Activated naive CD4-positive, alpha-beta T cell treated with anti-CD3 and anti-CD28 coated beads, Interleukin-2, amount 50 U/mL, for 16 hours (primary cell): ENCODE measurements at places on chromosomes 6 and 20.

- no peak for DNase-seq
Observed at GRCh38 chr20:40945754-40946450, 82.7 kb upstream of the TOP1 start.

DNA sequence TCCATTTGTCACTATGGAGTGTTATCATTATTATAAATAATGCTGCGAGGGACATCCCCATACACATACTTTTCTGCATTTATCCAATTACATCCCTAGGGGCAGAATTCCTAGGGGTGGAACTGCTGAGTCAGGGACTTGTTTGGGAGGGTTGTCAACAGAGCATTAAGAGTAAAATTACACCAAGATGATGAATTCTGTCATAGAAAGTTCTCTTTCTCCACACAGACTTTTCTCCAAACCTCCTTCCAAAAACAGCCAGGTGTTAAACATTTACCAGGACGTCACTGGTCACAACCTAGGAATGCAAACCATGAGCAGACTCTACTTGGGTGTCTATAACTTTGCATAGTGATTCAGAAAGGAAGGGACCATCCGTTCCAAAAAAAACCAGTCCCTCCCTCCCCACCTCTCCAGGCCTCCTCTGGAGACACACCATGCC, 95.5 kb downstream of the PRND start:
- no peak for DNase-seq

DNA sequence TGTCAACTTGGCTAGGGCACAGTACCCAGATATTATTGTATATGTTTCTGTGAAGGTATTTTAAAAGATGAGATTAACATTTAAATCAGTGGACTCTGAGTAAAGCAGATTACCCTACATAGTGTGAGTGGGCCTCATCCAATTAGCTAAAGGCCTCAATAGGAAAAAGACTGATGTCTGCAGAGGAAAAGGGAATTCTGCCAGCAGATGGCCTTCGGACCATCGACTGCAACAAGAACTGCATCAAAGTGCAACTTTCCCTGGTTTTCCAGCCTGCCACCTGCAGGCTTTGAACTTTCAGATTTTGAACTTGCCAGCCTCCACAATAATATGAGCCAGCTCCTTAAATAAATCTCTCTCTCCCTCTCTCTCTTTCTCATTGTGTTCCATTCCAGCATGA, 80.5 kb downstream of the IMPG1 start:
- no peak for DNase-seq

- no peak for DNase-seq
Observed at GRCh38 chr6:81985191-81985590, 232.7 kb upstream of the TENT5A start.

GRCh38 chr6:6486595-6486994, 101.9 kb upstream of the LY86 start:
- DNase-seq: no peak

- DNase-seq: no peak
Observed at GRCh38 chr6:34901930-34902329, 12.9 kb downstream of the ANKS1A start.

- no peak for DNase-seq
Observed at GRCh38 chr6:150024646-150025155, 631 bp downstream of the RAET1L start.

DNA sequence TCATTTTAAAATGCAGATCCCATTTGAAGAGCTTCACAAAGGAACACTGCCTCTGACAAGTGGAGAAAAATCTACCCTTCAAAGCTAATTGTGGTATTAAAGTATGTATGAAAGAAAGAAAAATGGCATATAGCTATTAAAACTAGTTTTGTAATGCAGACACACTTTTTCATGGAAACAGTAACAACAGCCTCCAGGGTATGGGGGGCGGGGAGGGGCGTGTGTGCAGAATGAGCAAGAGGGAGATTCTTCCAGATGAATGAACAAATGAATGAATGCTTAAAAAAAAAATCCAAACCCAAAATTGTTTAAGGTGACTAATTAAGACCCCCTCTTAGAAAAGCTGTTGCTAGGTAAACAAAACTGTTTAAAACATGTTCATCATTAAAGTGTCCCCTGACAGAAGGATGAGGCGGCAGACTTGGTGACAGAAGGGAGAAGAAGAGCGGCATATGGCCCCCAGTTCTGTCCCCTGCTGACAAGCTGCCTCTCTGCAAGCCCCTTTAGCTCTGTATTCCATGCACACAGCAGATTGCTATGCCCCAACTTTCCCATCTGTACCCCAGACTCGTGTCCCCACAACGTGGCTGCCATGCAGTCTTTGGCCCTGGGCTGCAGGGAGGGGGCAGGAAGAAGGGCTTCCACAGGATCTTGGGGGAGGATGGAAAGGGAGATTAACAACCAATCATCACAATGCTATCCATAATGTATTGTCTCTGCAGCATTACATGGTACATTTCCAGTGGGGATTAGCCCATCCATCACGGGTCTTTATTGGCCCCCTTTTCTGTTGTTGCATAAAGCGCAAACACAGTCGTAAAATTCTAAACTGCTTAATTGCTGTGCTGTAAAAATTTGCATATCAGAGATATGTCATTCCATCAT, 108.4 kb upstream of the OLIG3 start:
- DNase-seq: no peak

DNA sequence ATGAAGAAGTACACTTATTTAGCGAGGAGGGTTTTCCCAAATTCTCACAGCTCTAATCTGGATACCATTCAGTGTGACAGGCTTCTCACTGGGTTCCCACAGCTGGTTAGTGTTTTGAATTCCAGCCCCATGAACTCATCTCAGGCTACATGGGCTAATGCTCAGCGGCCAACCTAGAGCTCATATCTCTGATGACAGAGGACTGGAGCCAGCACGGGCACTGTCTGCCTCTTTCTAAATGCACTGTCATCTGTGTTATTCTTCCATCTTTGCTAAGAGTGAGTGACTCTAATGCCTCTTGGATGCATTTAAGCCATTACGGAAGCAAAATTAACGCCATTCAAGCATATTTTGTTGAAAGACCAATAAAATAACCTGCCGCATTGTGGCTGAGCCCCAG, 308.9 kb upstream of the JAG1 start:
- DNase-seq: no peak

- no peak for DNase-seq
Observed at GRCh38 chr6:117506907-117507306, 24.4 kb downstream of the DCBLD1 start.

DNA sequence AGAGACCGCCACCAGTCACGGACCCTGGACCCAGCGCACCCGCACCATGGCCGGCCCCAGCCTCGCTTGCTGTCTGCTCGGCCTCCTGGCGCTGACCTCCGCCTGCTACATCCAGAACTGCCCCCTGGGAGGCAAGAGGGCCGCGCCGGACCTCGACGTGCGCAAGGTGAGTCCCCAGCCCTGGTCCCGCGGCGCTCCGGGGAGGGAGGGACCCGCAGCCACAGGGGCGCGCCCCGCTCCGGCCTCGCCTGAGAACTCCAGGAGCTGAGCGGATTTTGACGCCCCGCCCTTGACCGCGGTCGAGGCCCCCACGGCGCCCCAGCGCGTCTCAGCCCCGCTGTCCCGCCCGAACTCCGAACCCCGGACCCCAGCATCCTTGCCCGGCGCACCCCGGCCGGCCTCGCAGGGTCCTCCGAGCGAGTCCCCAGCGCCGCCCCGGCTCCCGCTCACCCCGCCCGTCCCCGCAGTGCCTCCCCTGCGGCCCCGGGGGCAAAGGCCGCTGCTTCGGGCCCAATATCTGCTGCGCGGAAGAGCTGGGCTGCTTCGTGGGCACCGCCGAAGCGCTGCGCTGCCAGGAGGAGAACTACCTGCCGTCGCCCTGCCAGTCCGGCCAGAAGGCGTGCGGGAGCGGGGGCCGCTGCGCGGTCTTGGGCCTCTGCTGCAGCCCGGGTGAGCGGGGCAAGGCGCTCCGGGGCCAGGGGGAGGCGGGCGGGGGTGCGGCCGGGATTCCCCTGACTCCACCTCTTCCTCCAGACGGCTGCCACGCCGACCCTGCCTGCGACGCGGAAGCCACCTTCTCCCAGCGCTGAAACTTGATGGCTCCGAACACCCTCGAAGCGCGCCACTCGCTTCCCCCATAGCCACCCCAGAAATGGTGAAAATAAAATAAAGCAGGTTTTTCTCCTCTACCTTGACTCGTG, at the start of gene OXT:
Gene OXT (plus strand): TSS at position 11 of the 920 bp plus-strand sequence. CDS start 36 bp downstream, at position 47.
- DNase-seq: peak; percentile 76

DNA sequence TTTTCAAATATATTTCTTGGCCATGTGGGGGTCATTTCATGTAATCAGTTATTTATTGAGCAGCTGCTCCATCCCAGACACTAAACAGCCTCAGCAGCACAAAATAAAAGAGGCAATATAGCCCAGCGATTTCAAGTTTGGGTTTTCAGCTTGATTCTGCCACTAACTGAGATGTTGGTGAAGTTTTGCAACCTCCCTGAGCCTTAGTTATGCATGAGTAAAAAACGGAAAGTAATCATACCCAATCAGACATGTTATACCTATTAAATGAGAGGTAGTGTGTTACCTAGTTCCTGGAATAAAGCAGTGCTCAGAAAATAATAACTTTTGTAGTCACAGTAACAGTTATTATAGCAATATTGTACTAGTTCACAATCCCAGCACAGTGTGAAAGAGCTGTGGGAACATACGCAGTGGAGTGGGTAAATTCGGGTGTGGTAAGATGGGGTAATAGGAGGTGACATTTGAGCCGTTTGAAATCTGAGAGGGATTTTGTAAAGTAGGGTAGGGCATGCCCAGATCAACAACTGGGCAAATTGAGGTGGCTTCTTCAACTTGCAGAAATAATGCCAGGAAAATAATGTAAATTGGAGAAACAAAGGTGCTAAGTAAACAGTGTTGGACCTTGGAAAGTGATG, 1.5 kb downstream of the SLC9A8 start:
- no peak for DNase-seq

DNA sequence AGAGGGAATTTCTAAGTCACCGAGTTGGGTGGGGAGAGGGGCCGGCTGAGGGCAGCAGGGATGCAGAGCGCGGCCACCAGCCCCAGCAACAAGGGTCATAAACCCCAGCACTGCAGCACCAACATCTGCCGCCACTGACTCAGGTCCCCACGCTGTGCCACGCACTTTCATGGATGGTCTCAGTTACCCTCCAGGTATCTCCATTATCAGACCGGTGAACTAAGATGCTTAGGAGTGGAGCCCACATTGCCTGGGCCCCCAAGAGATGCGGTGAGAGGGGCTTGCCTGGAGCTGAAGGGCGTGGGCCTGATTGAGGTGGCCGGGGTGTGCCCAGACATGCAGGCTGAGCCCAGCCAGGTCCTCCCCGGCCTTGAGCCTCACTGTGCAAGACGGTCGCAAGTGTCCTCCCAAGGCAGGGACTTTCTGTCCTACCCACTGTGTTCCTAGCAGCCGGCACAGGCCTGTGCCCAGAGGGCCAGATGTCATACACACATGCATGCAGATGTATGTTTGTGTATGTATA, 19.3 kb downstream of the RBM38 start:
- no peak for DNase-seq

- no peak for DNase-seq
Observed at GRCh38 chr6:56744528-56744927, 101.8 kb upstream of the DST start.

GRCh38 chr6:35895560-35895959, 25.3 kb downstream of the SRPK1 start:
- DNase-seq: no peak

DNA sequence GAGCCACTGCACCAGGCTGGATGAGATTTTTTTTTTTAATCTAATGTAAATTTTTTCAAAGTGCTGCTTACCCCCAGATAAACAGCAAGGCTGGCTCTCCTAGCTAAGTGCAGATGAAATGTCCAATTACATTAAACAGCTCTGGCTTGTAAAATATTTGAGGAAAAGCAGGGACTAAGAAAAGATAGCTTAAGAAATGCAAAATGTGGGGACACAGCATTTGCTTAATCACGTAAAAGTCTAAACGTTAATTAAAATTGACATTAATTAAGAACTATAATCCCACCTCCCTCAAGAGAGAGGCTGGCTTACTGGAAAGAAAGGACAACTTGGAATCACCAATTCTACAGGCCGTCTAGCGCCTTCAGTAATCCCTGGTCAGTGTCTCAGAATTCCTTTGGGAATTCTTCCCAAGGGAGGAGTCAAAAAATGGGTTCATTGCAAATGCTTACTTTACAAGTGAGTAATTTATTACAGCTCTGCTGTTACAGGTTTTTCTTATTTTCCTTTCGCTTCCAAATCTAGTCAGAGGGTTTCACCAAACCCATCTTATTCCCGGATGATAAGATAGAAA, 13.6 kb upstream of the MARCKS start:
- no peak for DNase-seq

DNA sequence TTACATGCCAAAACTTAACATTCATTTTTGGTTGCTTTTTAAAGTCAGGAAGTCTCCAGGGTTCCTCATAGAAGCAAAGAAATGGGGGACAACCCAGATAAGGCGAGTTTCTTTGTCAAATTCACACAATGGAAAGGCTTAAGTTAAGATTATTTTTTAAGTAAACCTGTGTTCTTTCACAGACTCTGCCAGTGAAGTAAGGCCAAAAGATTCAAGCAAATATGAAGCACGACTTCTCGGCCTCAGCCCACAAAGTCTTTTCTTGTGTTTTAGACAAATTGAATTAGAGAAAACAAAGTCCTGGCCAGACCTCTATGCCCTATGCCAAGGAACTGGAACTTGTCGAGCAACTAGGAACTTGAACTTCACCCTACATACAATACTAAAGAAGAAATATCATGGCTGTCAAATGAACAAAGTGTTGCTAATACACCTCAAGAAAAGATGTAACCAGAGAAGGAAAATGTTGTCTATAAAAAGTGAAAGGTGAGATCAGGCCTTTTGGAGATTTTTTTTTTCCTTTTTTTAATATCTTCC, 540.0 kb upstream of the JARID2 start:
- no peak for DNase-seq

GRCh38 chr6:113632220-113632864, 224.8 kb upstream of the MARCKS start:
- DNase-seq: no peak

DNA sequence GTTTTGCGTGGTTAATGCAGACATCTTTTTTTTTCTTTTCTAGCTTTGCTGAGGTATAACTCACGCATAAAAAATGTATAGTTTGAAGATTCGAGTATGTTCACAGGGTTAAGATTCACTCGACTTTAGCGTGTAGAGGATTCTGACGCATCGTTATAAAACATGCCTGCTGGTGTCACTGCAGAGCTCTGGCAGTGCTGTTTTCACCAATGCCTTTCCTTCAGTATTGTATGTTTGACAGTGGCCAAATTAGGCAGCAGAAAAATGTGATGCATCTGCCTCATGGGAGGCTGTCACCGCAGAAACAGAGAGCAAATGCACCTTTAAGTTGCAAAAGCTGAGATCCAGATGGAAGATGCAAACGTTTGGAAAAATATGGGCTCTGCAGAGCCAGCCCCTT, 18.0 kb upstream of the SIRPB2 start:
- DNase-seq: peak; percentile 40
